Testis (tissue), 5 donors: ENCODE measurements at places on chromosomes 5 and 9.
A peak's percentile ranks its signal among the peaks of the same experiment; 100 is the strongest.

GRCh38 chr5:919356-920000 lies 26.8 kb downstream of the TRIP13 start:
- H3K36me3 ChIP-seq: no peaks in the 10 kb centered on the region
- H3K4me3 ChIP-seq: no peak overlapping the region
- H3K27me3 ChIP-seq: no peaks in the 10 kb centered on the region
- peaks cover 5% of the 10 kb centered on the region for H3K4me1 ChIP-seq
- no peak overlapping the region for H3K27ac ChIP-seq

DNA sequence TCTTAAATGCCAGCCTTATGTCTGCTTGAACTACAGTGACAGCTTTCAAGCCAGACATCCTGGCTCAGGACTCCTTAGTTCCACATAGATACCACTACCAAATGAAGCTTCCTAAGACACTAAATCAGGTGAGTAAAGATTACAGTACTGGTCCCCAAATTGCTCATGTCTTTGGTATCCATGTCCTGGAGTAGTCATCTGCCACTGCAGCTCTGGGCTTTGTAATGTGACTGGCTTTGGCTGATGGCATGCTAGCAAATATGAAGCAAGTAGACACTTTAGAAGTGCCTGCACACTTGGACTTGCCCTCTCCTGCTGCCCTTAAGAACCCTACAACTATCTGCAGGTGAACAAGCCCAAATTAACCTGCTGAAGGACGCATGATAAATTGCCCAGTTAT lies 334.9 kb downstream of the BNC2 start:
- no peaks in the 10 kb centered on the region for H3K4me1 ChIP-seq
- no peak for DNase-seq
- no peak overlapping the region for H3K27ac ChIP-seq
- H3K36me3 ChIP-seq: no peaks in the 10 kb centered on the region
- H3K4me3 ChIP-seq: no peak overlapping the region

GRCh38 chr5:54672871-54673270 lies 155.3 kb downstream of the SNX18 start:
- no peaks in the 10 kb centered on the region for H3K36me3 ChIP-seq
- H3K4me3 ChIP-seq: no peak overlapping the region
- H3K27me3 ChIP-seq: no peaks in the 10 kb centered on the region

- no peaks in the 10 kb centered on the region for H3K27me3 ChIP-seq
- no peak for DNase-seq
- H3K4me3 ChIP-seq: no peak overlapping the region
- no peaks in the 10 kb centered on the region for H3K4me1 ChIP-seq
Observed at GRCh38 chr5:136042665-136043121, 13.9 kb downstream of the TGFBI start.

DNA sequence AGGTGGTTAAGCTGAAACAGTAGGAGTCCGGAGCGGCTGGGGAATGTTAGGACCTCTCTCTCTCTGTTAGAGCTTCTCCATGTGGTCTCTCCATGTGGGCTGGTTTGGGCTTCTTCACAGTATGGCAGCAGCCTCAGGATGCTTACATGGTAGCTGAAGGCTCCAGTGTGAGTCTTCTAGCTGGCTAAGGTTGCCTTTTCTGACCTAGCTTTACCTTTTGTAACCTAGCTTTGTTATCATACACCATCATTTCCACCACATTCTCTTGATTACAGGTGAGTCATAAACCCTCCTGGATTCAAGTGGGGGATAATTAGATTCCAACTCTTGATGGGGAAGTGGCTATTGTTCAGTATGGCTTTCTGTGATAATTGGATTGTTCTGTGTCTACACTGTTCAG lies 98.5 kb downstream of the MTREX start:
- H3K4me1 ChIP-seq: no peaks in the 10 kb centered on the region
- DNase-seq: no peak
- no peak overlapping the region for H3K27ac ChIP-seq
- H3K36me3 ChIP-seq: no peaks in the 10 kb centered on the region

- no peak overlapping the region for H3K4me3 ChIP-seq
- H3K27ac ChIP-seq: no peak overlapping the region
- H3K36me3 ChIP-seq: no peaks in the 10 kb centered on the region
- no peaks in the 10 kb centered on the region for H3K4me1 ChIP-seq
Observed at GRCh38 chr5:53100606-53101005, 9.0 kb downstream of the MOCS2 start.

- H3K27me3 ChIP-seq: no peaks in the 10 kb centered on the region
- H3K4me3 ChIP-seq: no peak overlapping the region
- H3K36me3 ChIP-seq: no peaks in the 10 kb centered on the region
Observed at GRCh38 chr9:130472184-130472705, 27.5 kb downstream of the ASS1 start.

DNA sequence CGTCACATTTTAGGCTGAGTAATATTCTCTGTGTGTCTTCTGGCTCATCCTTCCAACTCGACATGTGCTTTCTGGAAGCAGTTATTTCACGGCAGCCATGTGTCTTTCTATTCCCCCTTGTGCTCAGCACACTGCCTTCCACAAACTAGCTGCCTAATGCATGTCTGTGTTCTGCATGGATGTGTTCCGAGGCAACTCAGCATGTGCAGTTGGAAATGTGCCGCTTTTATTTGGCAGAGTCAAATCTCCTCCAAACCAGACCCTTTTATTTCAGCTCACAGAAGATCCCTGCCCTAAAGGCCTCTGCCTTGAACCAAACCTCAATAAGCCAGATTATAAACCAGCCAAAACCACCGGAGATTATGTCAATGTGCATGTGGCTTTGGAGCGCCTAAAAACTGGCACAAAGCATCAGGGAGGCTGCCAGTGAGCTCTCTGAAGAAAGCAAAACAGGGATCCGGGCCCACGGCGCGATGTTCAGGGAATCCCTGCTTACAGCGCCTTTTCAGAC lies 360.2 kb downstream of the DEPDC1B start:
- no peak overlapping the region for H3K4me3 ChIP-seq
- H3K36me3 ChIP-seq: no peaks in the 10 kb centered on the region
- H3K4me1 ChIP-seq: no peaks in the 10 kb centered on the region

DNA sequence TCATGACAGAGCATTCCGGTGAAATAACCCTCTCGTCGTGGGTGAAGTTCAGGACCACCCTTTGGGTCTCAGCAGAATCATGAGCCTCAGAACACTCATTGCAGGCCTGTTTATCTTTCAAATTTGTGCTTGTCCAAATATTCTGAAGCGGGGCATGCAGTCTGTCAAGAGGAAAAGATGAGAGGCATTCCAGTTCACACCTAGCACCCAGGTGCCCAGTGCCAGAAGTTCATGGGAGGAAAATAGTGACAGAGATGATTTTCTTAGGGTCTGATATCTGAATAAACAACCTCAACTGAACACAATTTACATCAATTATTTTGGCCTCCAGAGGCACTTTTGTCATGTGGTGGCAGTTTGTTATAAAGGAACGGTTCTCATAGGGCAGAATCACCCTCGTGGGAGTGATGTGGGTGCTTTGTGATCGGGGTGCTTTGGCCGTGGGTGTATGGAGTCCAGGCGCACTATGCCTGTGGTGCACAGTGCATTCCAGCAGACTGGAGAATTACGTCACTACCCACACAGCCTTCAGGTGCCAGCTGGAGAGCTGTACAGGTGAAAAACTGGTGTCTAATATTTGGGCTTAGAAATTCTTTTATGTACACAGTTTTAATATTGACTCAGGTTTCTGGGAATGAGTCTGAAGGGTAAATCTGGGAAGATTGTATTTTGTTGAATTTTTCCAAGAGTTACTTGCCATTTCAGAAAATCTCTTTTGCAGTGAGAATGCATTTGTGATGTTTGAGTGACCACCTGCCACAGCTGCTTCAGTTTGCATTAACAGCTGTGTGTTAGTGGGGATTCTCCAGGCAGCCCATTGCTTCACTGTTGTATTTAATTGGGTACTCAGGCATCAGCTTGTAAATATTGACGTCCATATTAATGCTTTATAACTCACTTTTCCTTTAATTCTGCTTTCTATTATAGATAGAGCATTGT lies 289.3 kb downstream of the FANCC start:
- no peak overlapping the region for H3K27ac ChIP-seq
- H3K27me3 ChIP-seq: no peaks in the 10 kb centered on the region
- DNase-seq: no peak

DNA sequence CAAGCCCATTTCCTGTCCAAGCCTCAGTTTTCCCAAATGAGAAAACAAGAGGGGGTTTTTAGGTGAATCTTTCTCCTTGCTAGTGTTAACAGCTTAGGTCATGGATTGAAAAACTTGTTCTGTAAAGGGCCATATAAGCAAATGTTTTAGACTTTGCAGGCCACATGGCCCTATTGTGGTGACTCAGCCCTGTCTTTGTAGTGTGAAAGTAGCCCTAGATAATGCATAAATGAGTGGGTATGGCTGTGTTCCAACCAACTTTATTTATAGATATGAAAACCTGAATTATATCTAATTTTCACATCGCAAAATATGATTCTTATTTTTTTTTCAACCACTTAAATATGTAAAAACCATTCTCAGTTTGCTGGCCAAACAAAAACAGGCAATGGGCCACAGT lies 6.9 kb upstream of the BARX1 start:
- H3K27me3 ChIP-seq: peaks cover 4% of the 10 kb centered on the region
- H3K27ac ChIP-seq: no peak overlapping the region
- peaks cover 18% of the 10 kb centered on the region for H3K4me1 ChIP-seq

- H3K4me1 ChIP-seq: no peaks in the 10 kb centered on the region
- DNase-seq: no peak
- H3K36me3 ChIP-seq: no peaks in the 10 kb centered on the region
Observed at GRCh38 chr5:176819476-176819875, 9.1 kb downstream of the UNC5A start.

DNA sequence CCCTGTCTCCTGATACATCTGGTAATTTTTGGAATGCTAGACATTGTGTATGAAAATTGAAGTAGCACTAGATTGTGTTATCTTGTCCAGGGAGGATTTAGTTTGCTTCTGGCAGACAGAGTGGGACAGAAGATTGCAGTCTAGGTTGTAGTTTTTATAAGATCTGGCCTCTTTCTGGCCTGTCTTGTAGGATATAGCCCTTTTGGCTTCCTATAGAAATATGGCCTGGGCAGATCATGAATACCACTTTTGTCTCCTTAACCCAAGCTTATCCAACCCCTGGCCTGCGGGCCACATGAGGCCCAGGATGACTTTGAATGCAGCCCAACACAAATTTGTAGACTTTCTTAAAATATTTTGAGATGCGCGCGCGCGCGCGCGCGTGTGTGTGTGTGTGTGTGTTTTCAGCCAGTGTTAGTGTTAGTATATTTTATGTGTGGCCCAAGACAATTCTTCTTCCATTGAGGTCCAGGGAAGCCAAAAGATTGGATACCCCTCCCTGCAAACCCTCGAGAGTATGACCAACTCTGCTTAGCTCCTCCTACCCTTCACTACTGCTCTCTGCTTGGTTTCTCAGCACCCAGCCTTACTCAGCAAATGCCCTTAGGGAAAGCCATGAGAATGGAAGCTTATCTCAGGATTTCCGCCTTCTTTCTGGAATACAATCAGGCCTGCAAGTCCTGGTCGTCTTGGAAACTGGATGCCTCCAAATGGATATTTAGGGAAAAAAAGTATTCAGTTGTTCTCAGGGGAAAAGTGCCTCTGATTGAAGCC lies 26.5 kb downstream of the ANKRD33B start:
- no peaks in the 10 kb centered on the region for H3K4me1 ChIP-seq
- no peak overlapping the region for H3K27ac ChIP-seq
- H3K4me3 ChIP-seq: no peak overlapping the region
- peak; percentile 5 for DNase-seq
- H3K27me3 ChIP-seq: no peaks in the 10 kb centered on the region
- no peaks in the 10 kb centered on the region for H3K36me3 ChIP-seq

- no peak overlapping the region for H3K4me3 ChIP-seq
- H3K27ac ChIP-seq: no peak overlapping the region
- no peaks in the 10 kb centered on the region for H3K4me1 ChIP-seq
- no peak for DNase-seq
Observed at GRCh38 chr5:54760182-54760935, 225.0 kb downstream of the ESM1 start.

- DNase-seq: no peak
- no peak overlapping the region for H3K4me3 ChIP-seq
- H3K4me1 ChIP-seq: no peaks in the 10 kb centered on the region
- no peak overlapping the region for H3K27ac ChIP-seq
- H3K27me3 ChIP-seq: no peaks in the 10 kb centered on the region
Observed at GRCh38 chr9:108606401-108606800, 249.4 kb downstream of the ACTL7B start.

- DNase-seq: no peak
- H3K4me3 ChIP-seq: no peak overlapping the region
- H3K4me1 ChIP-seq: no peaks in the 10 kb centered on the region
- no peaks in the 10 kb centered on the region for H3K36me3 ChIP-seq
Observed at GRCh38 chr5:169701910-169702451, 64.9 kb downstream of the DOCK2 start.

GRCh38 chr5:93890657-93891056 lies 149.3 kb upstream of the POU5F2 start:
- no peak overlapping the region for H3K27ac ChIP-seq
- H3K4me3 ChIP-seq: no peak overlapping the region
- H3K36me3 ChIP-seq: no peaks in the 10 kb centered on the region
- H3K4me1 ChIP-seq: no peaks in the 10 kb centered on the region
- no peaks in the 10 kb centered on the region for H3K27me3 ChIP-seq

- DNase-seq: peak; percentile 63
- H3K27me3 ChIP-seq: no peaks in the 10 kb centered on the region
- H3K4me1 ChIP-seq: no peaks in the 10 kb centered on the region
- H3K36me3 ChIP-seq: no peaks in the 10 kb centered on the region
Observed at GRCh38 chr9:110427497-110428104, 89.9 kb upstream of the TXNDC8 start.

GRCh38 chr5:37319037-37319782 lies 51.7 kb downstream of the NUP155 start:
- H3K4me1 ChIP-seq: no peaks in the 10 kb centered on the region
- H3K27ac ChIP-seq: no peak overlapping the region
- DNase-seq: no peak

DNA sequence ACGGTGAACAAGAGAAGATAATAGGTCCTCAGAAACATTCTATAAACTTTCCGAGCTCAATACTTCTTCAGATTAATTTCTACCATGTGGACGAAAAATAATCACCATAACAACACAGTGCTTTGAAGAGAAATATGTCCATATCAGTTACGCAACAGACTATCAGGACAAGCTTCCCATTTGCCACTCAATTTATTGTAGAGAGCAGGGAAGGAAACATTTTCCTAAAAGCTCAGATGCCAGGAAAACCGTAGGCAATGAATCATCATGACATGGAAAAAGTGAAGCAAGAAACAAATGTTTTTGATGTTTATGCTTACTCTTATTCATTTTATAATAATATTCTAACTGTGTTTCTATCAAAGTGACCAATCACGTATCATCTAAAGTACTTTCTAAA lies 87.6 kb downstream of the S1PR3 start:
- H3K4me1 ChIP-seq: peaks cover 10% of the 10 kb centered on the region
- DNase-seq: no peak
- no peak overlapping the region for H3K27ac ChIP-seq
- no peaks in the 10 kb centered on the region for H3K27me3 ChIP-seq
- no peaks in the 10 kb centered on the region for H3K36me3 ChIP-seq
